Fibroblast of villous mesenchyme (primary cell): ENCODE measurements at places on chromosomes 2 and 18.
A peak's percentile ranks its signal among the peaks of the same experiment; 100 is the strongest.

GRCh38 chr18:13446024-13446423, 227.5 kb downstream of the LDLRAD4 start:
- DNase-seq = no peak

- DNase-seq = no peak
Observed at GRCh38 chr18:10689236-10690034, 163.6 kb downstream of the NAPG start.

GRCh38 chr18:23723121-23723520, 33.9 kb downstream of the LAMA3 start:
- DNase-seq = peak; percentile 84

- DNase-seq = peak; percentile 62
Observed at GRCh38 chr2:151111599-151112278, 149.9 kb downstream of the RBM43 start.

DNA sequence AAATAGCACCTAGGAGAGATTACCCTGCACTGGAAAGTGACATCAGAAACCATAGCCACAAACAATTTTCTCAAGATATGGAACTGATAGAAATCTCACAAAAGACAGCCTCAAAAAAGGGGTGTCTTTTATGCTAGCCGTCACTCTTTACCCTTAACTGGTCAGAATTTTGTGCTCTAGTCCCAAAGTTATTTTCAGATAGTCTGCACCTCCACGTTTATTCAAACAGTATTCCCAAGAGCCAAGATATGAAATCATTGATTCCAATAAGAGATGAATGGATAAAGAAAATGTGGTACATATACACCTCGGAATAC, 23.5 kb upstream of the PMAIP1 start:
- DNase-seq = no peak

- no peak for DNase-seq
Observed at GRCh38 chr2:10831400-10831985, 18.9 kb upstream of the PDIA6 start.

- DNase-seq = no peak
Observed at GRCh38 chr18:42155024-42155423, 200.0 kb downstream of the PIK3C3 start.

- no peak for DNase-seq
Observed at GRCh38 chr18:71371951-71372605, 1083.2 kb downstream of the SOCS6 start.

GRCh38 chr2:45119855-45120254, 110.6 kb upstream of the SIX2 start:
- peak; percentile 76 for DNase-seq

- DNase-seq = peak; percentile 69
Observed at GRCh38 chr2:37189452-37190153, 1.1 kb upstream of the SULT6B1 start.
